ENCODE measurements at places on chromosomes 3 and 15.

DNA sequence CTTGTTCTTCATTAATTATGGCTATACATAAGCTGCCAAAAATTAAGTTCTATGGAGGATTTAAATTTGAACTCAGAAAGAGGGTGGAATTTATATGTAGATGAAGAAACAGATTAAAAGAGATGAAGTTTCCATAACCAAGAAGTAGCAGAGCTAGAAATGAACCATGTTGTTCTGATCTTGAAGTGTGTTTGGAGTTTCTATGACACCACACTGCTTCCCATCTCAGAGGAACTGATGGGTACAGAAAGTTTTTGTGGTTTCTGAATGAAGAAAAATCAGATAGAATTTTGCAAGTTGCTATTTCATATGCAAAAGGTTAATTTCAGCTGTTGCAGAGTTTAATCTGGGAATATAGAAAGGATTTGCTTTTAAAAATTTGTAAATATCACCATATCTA is 710.3 kb downstream of the PDCD6IP start:
- no peaks in the 10 kb centered on the region for H3K4me1 ChIP-seq
- no peak overlapping the region for H3K27ac ChIP-seq
- no peaks in the 10 kb centered on the region for H3K27me3 ChIP-seq
- no peak overlapping the region for H3K4me3 ChIP-seq
- H3K36me3 ChIP-seq: no peaks in the 10 kb centered on the region

DNA sequence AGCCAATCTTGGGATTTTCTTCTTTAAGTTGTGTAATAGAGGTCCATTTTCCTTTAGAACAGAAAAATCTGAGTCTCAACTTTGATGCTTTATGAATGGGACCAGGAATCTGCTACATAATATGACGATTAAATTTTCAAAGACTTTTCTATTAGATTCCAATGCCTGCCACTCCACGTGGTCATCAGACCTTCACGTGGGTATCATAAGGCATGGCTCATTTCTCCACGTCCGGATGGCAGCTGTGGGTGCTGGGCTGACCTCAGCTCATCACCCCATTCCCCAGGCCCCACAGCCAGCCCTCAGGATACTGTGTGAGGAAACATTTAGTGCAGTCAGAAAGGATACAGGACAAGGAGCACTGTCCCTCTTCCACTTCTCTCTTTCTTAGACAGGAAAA is 159.7 kb downstream of the SEMA6D start:
- H3K4me1 ChIP-seq: peaks cover 15% of the 10 kb centered on the region
- H3K27me3 ChIP-seq: no peaks in the 10 kb centered on the region
- H3K4me3 ChIP-seq: no peak overlapping the region
- no peak for DNase-seq
- H3K36me3 ChIP-seq: no peaks in the 10 kb centered on the region

DNA sequence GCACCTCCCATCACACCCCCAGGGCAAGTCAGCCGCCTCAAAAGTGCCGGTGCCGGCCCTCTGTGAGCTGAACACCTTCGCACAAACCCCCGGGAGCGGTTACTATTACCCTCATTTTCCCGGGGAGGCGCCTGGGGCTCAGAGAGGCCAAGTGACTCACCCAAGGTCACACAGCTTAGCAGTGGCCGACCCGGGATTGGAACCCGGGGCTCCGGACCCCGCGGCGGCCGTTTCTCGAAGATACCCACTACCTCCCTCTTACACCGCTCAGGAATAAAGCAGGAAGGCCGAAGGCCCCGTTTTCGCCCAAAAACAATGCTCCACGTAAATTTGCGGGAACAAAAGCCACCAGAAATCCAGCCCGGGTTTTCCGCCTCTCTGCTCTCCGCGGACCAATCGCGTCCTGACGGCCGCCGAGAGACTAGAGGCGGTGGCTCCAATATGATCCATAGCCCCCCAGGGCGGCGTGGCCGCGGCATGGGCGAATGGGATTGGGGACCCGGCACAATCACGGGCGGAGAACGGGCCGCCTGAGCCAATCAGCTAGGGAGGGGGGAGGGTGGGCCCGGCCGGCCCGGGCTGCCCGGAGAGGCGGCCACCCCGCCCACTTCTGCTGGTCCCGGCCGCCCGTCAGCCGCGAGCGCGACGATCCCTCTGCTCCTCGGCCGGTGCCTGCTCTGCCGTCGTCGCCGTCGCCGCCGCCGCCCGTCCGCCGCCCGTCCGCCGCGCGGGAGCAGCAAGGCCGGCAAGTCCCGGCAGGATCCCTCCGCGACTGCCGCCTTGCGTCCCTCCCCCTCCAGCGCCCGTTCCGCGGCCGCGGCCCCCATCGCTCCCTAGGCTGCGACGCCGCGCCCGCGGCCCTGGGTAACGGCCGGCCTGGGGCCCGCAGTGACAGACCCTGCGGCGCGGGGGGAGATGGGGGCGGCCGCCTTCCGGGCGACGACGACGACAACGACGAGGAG is 177.0 kb downstream of the OR4M2 start:
- H3K36me3 ChIP-seq: no peaks in the 10 kb centered on the region
- H3K4me3 ChIP-seq: no peak overlapping the region
- H3K27me3 ChIP-seq: no peaks in the 10 kb centered on the region
- H3K27ac ChIP-seq: no peak overlapping the region
- DNase-seq: no peak

- H3K36me3 ChIP-seq: no peaks in the 10 kb centered on the region
- DNase-seq: no peak
- H3K27ac ChIP-seq: no peak overlapping the region
- H3K4me3 ChIP-seq: no peak overlapping the region
- H3K27me3 ChIP-seq: no peaks in the 10 kb centered on the region
- H3K4me1 ChIP-seq: no peaks in the 10 kb centered on the region
These were observed 34.9 kb upstream of the LINGO1 start for GRCh38 chr15:77667338-77668234.

DNA sequence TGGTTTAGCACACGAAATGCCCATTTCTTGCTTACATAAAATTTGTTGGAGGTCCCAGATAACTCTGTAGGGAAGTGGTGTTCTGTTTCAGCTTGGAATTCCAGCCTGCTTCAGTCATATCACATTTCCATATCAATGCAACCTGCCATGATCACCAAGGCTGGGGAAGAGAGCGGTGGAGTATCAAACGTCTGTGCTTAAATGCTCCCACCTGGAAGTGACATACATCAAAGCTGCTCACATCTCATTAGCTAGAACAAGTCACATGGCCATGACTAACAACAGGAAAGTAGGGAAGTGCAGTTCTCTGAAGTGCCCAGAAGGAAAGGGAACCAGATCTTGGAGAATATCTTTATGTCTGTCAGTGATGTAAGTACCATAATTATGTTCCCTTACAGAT is 130.2 kb upstream of the CFAP20DC start:
- no peaks in the 10 kb centered on the region for H3K27me3 ChIP-seq
- no peaks in the 10 kb centered on the region for H3K4me1 ChIP-seq
- H3K27ac ChIP-seq: no peak overlapping the region
- no peak for DNase-seq
- H3K4me3 ChIP-seq: no peak overlapping the region
